HCEC 1CT (cell line): ENCODE measurements at places on chromosomes 5 and 9.

DNA sequence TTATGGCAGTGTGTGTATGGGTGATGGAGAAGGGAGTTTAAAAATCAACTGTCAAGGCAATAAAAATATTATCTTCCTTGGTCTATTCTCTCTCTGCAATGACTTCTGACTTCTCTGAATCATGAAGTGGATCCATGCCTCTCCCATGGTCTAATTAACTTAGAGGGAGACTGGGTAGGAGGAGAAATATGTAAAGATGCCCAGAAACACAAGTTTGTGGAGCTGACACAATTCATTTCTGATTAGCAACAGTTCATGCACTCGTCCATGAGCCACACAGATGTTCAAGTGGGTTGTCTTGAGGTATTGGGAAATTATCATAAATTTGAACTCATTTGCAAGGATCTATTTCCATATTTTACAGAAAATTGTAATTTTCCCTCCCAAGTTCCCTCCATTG, 38.1 kb downstream of the INSYN2B start:
- no peak for DNase-seq

DNA sequence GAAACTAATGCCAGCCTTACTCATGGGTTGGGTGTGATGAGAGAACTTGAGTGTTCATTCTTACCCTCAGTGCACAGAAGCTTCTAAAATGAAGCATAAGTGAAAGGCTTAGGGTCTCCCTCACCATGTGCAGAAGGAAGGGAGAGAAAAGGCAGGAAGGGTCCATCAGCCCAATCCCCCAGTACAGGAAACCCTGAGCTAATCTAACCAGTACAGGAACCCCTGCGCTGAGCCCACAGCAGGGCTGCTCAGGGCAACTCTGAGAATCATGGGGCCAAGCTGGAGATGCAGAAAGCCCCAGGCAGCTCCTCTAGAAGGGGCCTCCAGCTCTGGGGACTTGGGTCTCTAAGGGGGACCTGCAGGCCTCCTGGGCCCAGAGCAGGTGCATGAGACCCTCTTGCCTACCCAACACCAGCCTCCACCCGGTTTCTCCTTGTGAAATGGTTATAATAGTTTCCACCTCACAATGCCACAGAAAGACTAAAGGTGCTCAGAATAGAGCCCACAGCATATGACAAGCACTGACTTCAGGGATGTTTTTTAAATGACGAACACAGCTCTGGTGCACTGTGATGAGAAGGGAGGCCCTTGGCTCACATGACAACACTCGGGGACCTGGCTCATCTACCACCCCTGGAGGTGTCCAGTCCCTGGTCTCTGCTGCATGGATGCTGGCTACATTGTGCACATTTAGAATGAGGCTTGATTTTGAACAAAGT, 190.1 kb downstream of the ACTL7B start:
- no peak for DNase-seq

DNA sequence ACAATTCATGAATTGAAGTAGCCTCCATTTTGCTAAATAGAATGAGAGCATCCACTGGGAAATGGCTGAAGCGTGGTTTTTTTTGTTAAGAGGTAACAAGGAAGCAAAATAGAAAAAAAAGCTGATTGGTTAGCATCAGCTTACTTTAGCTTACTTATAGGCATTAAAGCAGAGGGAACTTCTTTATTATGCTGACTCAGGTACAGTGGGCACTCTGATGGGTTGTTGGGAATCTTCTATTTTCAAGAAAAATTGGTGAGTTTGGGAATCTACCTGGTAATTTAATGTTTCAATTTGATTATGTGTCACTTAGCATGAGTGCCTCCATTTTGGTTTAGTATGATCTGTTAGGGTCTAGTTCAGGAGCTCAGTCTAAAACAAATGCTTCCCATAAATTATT, 289.6 kb downstream of the ANXA1 start:
- DNase-seq = no peak

DNA sequence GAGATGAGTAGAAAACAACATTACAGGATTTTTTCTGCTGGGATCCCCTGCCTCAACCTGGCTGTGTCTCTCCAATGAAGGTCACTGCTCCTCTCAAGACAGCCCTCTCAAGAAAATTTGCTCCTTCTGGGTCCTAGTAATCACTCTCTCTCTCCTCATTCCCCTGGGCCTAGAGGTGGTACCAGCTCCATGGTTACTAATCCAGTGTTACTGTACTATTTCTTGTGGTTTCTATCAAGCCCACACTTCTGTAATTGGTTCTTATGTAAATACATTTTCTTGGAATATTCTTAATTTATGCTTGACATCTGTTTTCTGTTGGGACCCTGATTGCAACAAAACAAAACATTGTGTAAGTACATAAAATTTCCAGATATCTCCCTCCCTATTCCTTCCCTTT, 123.8 kb upstream of the RORB start:
- no peak for DNase-seq

GRCh38 chr5:2522372-2522771, 229.1 kb downstream of the IRX2 start:
- DNase-seq = no peak

GRCh38 chr9:14935106-14935751, 25.0 kb upstream of the FREM1 start:
- no peak for DNase-seq

DNA sequence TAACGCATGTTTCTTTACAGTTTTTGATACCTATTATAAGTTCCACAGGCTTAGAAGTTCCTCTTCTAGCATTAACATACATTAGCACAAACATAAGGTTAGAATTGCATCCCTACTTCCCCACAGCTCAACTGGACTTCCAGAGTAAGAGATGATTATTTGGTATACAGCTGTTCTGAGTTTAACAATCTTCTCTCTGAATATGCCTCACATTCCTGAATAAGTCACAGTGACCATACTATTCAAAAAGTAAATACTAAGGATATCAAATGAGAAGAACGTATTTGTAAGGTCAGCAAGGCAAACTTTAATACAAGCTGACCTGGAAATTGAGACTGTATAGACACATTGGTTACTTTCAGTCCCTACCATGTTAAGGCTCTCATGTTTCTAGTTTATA, 21.3 kb downstream of the NR6A1 start:
- peak; percentile 39 for DNase-seq
